ENCODE measurements at places on chromosomes 4 and X.

- no peak for DNase-seq
Observed at GRCh38 chr4:121277194-121278105, 103.4 kb downstream of the QRFPR start.

- no peak for DNase-seq
Observed at GRCh38 chrX:126342859-126343258, 176.8 kb upstream of the DCAF12L2 start.

- DNase-seq = no peak
Observed at GRCh38 chrX:135287266-135287823, 21.9 kb upstream of the ETDC start.

DNA sequence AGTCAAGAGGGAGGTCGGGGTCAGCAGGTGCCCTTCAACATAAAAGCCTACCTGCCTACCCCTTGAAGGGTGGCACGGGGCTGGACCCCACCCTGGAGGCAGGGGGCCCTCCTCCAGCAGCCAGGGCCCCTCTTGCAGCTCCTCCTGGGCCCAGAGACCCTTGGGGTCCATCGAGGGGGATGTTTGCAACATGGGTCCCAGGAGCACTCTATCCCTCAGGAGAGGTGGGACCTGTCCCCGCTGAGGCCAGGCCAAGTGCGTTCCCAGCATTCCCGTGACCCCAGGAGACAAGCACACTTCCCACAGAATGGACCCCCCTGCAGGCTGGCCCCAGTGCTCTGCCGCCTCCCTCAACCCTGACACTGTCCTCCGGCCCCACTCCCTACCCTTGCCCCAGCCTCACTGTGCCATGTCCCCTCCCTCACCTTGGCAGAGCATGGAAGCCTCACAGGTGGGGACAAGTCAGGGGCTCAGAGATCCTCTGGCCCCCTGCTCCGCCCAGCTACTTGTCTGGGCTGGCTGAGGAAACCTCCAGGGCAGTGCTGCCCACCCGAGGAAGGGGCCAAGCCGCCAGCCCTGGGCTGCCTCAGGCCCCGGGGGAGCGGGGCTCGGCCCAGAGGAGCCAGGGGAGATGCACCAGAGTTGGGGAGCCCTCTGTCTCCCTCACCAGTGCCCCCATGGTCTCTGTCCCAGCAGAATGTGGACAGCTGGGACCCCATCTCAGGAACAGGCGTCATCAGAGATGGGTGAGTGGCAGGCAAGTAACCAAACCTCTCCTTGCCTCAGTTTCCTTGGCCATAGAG, 2.2 kb downstream of the MXD4 start:
- DNase-seq = no peak

DNA sequence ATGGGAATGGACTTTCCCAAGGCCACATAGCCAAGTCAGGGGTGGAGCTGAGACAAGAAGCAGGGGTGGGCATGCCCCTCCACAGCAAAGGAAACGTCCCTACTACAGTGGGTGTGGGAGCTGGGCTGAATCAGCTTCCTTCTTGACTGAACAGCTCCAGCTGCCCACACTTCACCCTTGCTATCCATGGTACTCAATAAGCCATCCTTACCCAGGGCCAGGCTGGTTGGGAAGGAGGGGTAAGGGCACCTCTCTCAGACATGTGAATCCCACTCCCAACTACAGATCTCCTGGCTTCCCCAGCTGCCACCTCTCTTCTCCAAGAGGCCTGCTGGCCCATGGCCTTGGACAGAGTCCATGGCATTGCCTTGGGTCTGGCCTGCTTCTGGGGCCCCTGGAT, 21.0 kb downstream of the LAS1L start:
- no peak for DNase-seq

DNA sequence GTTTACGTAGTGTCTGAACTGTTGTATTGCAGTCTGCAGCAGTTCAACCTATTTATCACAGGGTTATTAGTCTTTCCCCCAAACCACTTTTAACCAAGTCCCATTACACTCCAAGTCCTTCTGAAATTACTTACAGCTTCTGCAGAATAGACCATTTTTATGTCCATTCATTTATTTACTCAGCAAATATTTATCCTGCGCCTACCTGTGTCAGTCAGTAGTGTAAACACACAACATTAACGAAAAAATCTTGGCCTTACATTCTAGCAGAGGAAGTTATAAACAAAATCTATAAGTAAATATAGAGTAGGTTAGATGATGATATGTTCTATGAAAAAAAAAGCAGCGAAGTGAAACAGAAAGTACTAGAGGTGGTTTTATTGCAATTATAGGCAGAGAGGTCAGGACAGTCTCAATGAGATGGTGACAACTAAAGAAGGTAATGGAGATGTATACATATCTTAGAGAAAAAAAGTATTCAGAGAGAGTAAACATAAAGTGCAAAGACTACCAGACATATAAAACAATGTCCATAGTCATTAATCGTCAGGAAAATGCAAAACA, 534.7 kb downstream of the KCNIP4 start:
- no peak for DNase-seq

DNA sequence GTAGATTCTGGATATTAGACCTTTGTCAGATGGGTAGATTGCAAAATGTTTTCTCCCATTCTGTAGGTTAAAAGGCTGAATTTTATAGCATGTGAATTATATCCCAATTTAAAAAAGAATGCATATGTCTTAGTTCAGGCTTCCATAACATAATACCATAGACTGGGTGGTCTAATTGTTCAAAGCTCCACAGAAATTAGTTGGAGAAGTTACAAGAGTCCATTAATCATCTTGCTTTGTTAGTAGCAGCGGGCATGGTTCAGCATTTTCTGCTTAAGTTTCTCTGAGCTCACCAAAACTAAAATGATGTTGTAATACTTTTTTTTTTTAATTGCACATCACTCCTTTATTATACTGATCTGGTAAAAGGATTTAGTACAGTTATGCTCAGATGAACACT, 1.8 kb downstream of the PGAM4 start:
- no peak for DNase-seq

DNA sequence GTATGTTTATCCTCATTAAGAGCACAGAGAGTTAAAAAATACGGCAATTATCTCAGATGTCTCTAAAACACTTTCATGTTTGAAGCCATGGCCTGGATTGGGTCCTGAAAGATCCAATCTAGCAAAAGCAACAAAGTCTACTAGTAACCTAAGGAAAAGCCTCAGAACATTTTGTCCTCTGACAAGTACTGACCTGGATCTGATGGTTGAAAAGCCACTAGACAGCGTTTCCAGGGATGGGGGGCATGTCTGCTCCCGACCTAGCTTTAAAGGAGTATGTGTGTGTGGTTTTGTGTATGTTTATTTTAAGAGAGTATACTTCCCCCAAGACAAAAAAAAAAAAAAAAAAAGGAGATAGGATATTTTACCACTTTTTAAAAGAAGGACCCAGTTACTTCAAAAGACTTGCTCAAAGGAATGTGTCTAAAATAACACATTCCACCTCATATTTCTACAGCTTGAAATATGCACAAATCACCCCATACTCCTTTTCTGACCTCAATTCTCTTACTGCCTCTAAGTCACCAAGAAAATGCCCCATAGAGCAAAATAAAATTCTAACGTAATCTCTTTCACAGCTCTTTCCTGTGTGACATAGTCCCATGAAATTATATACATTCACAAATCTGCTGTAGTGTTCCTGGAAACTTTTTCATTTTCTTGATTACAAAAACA, 189.0 kb upstream of the TTC29 start:
- no peak for DNase-seq

Data from hypothalamus (tissue), 51 donors.